ENCODE measurements at places on chromosomes 7 and 10. TPM values are rescaled to one million over a fixed set of nuclear protein-coding genes. Genes with fewer than 3 reads are reported as not detected.

HABP2 gene
- polyA plus RNA-seq = 0.41 TPM

CUZD1 gene
- polyA plus RNA-seq = 1.4 TPM

- no peak for DNase-seq
Observed at GRCh38 chr7:80591654-80592053, 46.8 kb upstream of the CD36 start.

- DNase-seq = no peak
Observed at GRCh38 chr7:39507866-39508551, 58.2 kb upstream of the YAE1 start.

CTAGE6 gene
- polyA plus RNA-seq = not detected

- DNase-seq = no peak
Observed at GRCh38 chr10:127976286-127976685, 69.4 kb downstream of the PTPRE start.

DNA sequence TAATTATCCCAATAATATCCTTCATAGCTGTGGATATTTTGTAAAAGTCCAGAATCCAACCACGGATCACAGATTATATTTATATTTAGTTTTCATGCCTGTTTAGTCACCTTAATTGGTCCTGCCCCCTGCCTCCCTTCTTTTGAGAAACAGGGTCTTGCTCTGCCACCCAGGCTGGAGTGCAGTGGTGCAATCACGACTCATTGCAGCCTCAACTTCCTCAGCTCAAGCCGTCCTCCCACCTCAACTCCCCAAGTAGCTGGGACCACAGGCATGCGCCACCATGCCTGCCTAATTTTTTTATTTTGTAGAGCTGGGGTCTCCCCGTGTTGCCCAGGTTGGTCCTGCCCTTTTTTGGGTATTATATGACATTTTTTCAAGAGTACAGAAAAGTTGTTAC lies 129.4 kb downstream of the KAT6B start:
- DNase-seq = no peak

DNA sequence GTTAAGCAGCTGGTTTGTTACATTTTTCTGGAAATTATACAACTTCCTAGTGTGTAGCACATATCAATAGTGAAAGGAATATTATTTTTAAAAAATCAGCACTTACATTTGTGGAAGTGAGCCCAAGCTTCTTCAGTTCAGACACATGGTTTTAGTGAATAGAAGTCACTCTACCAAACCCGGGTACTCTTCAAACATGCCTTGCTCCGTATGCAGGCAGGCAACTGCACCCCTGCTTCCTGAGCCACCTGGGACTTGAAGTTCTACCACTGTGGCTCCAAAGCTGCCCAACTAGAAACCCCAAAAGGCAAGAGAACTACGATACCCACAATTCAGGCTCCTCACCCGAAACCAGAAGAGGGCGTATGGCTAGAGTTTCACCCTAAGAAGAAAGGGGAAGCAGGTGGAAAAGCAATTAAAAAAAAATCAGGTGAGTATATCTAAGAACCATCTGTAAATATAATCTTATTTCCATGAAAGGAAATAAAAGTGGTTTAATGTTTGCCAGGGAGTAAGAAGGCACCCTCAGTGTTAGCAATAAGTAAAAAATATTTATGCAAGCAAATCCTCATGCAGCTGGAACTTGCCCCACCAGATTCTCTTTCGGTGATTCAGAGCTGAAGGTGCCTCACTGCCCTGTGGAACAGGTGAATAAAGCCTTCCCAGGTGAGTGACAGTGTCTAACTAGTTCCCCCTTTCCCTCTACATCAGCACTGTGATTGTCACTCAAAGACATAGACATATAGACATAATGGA lies at the start of gene MACC1:
Gene MACC1 (minus strand): TSS at position 192 of the 756 bp plus-strand sequence. CDS start 55,522 bp downstream, outside the sequence.
- peak; percentile 48 for DNase-seq

DNA sequence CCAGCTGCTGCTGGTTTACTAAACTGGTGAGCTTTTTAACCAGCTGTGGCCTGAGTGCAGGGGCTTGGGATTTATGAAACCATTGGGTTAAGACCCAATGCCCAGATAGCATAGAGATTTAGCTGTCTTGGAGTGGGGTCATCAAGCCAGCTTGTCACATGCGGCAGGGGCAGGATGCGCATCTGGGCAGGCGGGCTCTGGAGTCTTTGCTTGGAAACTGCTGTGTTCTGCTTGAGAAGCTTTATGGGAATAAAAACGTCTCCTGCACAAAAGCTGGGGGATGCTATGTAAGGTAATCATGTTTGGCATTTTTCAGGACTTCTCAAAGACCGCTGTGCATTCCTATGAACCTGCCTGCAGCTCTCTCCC lies 136.3 kb downstream of the MAPK8 start:
- no peak for DNase-seq

H2BK1 gene
- polyA plus RNA-seq = not detected

- DNase-seq = no peak
Observed at GRCh38 chr10:123774132-123774742, 108.1 kb downstream of the GPR26 start.

GRCh38 chr7:79240413-79240812 lies 213.1 kb downstream of the MAGI2 start:
- DNase-seq = no peak

GRCh38 chr10:118626953-118627352 lies 31.5 kb upstream of the PRLHR start:
- DNase-seq = no peak

UTF1 gene
- polyA plus RNA-seq = not detected

MCM10 gene
- polyA plus RNA-seq = 11.3 TPM

GRCh38 chr10:68302503-68302823 lies 29.4 kb upstream of the HNRNPH3 start:
- DNase-seq = no peak

- peak; percentile 67 for DNase-seq
Observed at GRCh38 chr10:7260412-7260900, 150.4 kb downstream of the SFMBT2 start.

SPDYE11 gene
- polyA plus RNA-seq = 0.25 TPM

GRCh38 chr7:103348452-103348851 lies 1.0 kb downstream of the PSMC2 start:
- DNase-seq = no peak

- no peak for DNase-seq
Observed at GRCh38 chr10:99958302-99958701, 51.4 kb downstream of the DNMBP start.

OPN1SW gene
- polyA plus RNA-seq = 1.8 TPM

DNA sequence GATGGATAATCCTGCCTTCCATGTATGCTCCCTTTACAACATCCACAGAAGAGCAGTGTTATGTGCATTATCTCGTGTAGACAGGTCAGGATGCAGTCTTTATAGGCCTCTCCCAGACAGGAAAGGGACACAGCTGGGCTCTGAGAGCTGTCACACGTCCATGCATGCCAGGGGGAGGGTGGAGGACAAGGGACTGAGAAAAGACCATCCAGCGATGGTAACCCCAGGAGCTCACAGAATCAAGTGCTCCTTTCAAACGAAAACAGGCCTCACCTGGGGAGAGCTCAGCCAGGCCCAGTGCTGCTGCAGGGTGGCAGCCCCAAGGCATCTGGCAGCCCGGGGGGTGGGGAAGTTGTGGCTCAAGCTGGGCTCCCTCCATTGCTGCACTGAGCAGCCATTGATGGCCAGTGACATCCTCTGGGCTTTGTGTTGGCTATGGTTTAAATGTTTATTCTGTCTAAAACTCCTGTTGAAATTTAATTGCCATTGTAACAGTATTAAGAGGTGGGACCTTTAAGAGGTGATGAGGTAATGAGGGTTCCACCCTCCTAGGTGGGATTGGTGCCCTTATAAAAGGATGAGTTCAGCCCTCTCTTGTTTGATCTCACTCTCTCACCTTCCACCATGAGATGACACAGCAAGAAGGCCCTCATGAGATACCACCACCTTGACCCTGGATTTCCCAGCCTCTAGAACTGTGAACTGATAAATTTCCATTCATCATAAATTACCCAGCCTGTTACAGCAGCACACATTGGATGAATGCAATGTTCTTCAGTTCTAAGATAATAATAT lies 15.7 kb downstream of the JCAD start:
- no peak for DNase-seq

- no peak for DNase-seq
Observed at GRCh38 chr10:117472872-117473271, 69.7 kb upstream of the EMX2 start.

FAM180A gene
- not detected for polyA plus RNA-seq

NPFFR1 gene
- 0.13 TPM for polyA plus RNA-seq

DNA sequence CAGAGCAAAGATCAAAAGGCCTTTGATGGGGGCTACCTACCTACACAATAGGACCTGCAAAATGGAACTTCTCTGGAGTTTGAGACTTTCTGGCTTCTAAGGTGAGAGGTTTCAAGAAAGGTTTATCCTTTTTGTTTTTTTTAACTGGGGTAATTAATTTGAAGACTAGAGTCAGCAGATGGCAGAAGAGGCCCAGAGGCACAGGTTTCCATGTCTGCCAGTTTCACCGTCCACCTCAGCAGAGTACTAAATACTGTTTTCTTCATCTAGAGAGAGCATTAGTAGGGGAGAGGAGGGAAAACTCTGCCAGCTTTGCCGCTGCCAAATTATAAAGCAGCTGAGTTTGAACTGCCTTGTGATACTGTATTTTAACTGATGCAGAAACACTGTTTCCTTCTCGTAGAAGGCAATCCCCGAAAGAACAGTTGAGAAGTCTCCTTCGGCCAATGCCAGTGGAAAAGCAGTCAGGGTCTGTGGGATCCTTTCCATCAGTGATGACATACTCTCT lies 138.7 kb downstream of the SLC25A13 start:
- DNase-seq = no peak

- DNase-seq = no peak
Observed at GRCh38 chr7:74483402-74484336, 30.0 kb downstream of the GTF2IRD1 start.

Data from right renal cortex interstitium (tissue), 3 donors.